ENCODE measurements at places on chromosomes 6 and 20.

GRCh38 chr20:4721719-4722118 is at the start of gene PRND:
Gene PRND (plus strand): TSS chr20:4721909. CDS start chr20:4724552, 2,643 bp downstream.
- no peak for DNase-seq

GRCh38 chr6:154112181-154112809 is 73.3 kb downstream of the OPRM1 start:
- no peak for DNase-seq

DNA sequence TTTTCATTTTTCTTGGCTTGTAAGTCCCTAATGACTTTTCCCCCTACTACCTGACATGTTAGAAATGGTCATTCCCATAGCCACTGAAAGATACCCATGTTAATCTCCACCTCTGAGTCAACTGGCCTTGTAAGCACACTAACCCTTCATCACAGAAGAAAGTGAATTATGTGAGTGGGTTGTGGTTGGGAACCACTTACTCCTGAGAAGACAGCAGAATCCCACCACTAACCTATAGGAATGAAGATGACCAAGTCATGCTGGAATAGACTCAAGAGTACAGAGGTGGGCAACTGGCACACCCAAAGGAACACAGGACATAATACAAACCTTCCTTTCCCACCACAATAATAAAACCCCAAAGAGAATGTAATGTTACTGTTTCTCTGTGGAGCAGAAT is 30.1 kb downstream of the RAMACL start:
- DNase-seq = no peak

- no peak for DNase-seq
These were observed 16.5 kb downstream of the IGF2R start for GRCh38 chr6:159985296-159985945.

DNA sequence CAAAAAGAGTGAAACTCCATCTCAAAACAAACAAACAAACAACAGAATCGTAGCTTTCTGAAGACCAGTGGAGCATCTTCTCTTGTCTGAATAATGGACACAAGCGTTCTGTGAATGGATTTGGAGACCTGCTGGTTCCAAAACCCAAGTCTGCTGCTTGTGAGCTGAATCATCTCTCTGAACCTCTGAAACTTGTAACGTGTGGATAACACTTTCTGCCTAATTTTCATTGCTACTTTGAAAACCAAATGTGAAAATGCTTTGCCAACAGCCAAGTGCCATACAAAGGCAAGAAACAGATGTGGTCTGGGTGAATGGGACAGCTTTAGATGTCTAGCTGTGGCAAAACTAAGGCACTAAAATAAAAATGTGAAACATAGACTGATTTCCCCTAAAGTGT is 44.3 kb downstream of the PHACTR1 start:
- DNase-seq = no peak

All from ELF-1 (cell line).